ENCODE measurements at places on chromosomes 12 and 14.

DNA sequence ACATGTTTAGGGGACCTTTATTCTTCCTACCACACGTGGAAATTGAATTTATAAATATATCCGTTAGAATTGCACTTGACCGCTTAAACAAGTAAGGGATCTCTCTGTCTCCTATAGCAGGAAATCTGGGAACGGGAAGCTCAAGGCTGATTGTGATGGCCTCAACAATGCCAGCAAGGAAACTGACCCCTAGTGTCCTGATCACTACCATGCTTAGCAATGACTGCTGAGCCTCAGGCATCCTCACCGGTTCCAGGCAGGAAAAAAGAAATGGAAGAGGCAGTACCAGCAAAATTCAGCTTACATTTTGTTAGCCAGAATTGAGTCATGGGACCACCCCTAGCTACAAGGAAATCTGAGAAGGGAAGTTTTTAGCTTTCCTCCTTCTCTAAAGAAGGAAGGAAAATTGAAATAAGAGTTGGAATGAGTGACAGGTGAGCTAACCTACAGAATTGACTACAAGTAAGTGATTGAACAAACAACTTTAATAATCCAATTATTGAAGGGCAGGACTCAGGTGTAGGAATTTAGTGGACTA is 43.9 kb upstream of the AMN1 start:
- DNase-seq, result no peak

- DNase-seq, result no peak
These were observed 47.4 kb upstream of the SRSF5 start for GRCh38 chr14:69719501-69719951.

GRCh38 chr12:106672314-106673025 is 89.7 kb downstream of the RFX4 start:
- DNase-seq, result no peak

- no peak for DNase-seq
These were observed 126.6 kb upstream of the CPNE8 start for GRCh38 chr12:39032034-39032433.

GRCh38 chr12:62658910-62659309 is 192.3 kb downstream of the MON2 start:
- no peak for DNase-seq

DNA sequence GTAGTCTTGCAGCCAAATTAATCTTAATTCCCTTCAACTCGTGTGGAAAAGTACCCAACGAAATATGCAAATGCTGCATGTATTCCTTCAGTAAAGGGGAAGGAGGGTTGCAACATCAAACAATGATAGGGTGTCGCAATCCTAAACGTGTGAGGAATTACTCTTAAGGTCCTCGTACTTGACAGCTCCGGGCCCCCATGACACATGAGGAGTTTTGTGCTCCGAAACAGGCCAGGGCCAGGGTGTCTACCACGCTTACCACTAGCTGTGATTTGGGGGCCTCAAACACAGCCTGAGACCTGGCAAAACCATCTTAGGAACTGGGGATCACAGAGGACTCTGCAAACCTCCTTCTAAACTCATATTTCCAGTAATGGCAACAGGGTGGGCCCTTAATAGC is 20.4 kb downstream of the FOS start:
- no peak for DNase-seq

DNA sequence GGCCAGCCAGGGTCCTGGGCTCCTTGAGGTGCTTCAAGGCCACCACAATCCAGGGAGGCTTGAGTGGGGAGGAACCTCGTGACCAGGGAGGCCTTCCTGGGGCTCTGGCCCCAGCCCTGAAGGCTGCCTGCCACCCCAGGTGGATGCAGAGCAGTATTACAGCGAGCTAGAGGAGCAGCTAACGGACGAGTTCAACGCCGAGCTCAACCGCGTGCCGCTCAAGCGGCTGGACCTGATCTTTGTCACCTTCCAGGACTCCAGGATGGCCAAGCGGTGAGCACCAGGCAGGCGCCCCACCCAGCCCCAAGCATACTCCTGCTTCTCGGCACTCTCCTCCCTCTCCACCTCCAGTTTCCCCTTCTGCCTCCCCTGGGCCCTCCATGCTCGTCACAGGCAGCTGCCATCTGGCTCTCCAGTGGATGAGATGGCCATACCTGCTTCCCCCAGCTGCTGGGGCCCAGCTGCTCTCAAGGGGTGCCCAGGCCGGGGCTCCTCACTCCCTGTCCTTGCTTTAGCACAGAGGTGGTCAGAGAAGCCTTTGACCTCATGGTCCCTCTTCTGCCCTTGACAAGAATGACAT is 30.6 kb downstream of the NGB start:
- DNase-seq, result no peak

- no peak for DNase-seq
These were observed 41.7 kb downstream of the ZCRB1 start for GRCh38 chr12:42284157-42284556.

- DNase-seq, result no peak
These were observed 30.3 kb downstream of the MIA2 start for GRCh38 chr14:39264057-39264456.

- DNase-seq, result no peak
These were observed 14.8 kb downstream of the ULK1 start for GRCh38 chr12:131909081-131909751.

DNA sequence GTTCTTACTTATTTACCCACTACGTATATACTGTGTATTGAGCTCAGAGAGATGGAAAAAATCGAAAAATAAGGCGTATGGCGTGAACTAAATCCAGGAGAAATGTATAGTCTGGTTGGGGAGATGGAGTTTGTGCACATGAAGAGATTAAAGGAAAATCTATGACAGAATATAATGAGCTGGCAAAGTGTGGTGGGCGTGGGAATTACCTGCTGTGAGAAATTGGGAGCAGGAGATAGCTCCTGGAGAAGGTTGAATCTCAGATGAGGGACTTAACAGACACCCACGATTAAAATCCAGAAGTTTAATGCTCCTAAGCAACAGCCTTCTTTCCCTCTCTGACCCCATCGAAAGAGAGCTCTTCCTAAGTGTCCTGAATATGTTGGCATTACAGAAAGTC is 224.2 kb upstream of the FKBP4 start:
- no peak for DNase-seq

DNA sequence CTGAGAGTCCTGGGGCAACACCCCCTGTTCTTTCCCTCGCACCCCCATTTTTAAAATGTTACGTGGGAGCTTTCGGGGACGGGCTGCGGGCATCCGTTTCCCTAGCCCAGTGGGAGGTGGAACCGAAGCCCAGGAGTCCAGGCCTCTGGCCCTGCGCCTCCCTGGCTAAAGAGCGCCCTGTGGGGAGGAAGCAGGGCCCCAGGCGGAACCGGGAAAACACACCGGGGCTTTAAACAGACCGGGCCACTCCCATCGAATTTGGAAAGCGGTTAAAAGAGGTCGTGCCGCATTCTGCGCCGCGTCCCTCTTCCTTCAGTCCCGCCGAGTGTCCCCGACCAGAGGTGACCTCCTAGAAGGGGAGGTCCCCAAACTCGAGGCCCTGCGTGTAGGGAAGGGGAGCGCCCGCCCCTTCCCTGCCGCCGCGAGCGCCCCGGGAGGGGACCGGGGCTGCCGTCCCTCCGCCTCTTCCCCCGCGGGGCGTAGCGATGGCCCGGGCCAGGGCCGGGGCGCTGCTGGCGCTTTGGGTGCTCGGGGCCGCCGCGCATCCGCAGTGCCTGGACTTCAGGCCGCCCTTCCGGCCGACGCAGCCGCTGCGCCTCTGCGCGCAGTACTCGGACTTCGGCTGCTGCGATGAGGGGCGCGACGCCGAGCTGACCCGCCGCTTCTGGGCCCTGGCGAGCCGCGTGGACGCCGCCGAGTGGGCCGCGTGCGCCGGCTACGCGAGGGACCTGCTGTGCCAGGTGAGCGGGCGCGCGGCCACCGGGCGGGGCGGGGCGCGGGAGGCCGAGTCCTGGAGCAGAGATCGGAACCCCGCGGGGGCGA is at the start of gene HHIPL1:
TSS of gene HHIPL1 (plus strand) at position 407 of the 822 bp plus-strand sequence. CDS start at position 486, 79 bp downstream.
- no peak for DNase-seq

GRCh38 chr12:121214855-121215745 is 5.2 kb downstream of the P2RX4 start:
- DNase-seq, result no peak

DNA sequence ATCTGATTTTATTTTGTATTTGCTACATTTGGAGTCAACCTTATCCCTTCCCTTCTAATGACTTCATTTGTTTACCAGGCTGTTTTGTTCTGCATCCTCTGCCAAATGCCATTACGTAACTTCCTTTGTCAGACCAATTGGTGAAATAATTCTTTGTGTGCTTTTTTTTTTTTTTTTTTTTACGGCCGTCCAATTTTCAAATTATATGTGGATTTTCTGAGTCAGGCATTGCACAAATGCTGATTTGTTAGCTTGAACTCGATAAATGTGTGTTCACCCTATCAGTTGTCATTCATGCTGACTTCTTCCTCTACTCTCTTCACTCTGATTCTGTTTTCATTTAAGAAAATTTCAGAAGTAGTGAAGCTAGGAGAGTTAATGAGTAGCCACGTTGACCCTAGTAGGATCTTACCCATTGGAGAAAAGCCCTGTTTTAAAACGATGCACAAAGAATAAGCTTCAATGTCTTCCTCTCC is 386.2 kb downstream of the DIO2 start:
- no peak for DNase-seq

- no peak for DNase-seq
These were observed 27.9 kb downstream of the CCDC92 start for GRCh38 chr12:123944696-123945095.

DNA sequence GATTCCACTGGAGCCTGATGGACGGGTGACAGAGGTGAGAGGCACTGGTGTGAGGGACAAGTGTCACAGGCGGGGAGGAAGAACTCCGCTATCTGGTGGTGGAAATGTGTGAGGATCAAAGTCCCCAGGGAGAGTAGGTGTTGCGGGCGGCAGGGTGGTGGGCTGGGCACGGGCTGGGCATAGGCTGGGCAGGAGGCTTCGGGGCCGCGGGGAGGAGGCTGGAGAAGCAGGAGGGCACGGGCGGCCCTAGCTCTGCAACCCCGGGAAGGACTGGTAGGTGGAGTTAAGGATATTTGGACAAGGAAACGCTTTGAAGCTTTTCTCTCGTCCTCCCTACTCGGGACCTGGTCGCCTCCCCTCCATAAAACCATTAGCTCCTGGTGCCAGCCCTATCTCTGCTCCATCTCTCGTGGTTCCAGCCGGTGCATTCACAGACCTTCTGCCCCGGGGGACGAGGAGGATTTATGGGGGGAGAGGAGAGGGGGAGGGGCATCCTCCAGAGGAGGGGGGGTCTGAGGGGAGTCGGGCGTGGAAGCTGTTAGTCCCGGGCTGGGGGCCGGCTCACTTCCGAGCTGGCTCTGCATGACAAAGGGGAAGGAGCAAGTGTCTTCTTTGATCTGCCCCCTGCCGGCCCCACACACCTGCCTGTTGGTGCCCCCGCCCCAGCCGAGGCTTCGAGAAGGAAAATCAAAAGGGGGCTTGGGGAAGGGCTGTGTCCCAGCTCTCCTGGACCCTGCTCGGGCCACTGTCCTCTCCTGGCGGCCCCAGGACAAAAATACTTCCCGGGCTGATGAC is 504 bp downstream of the WNT5B start:
- no peak for DNase-seq

DNA sequence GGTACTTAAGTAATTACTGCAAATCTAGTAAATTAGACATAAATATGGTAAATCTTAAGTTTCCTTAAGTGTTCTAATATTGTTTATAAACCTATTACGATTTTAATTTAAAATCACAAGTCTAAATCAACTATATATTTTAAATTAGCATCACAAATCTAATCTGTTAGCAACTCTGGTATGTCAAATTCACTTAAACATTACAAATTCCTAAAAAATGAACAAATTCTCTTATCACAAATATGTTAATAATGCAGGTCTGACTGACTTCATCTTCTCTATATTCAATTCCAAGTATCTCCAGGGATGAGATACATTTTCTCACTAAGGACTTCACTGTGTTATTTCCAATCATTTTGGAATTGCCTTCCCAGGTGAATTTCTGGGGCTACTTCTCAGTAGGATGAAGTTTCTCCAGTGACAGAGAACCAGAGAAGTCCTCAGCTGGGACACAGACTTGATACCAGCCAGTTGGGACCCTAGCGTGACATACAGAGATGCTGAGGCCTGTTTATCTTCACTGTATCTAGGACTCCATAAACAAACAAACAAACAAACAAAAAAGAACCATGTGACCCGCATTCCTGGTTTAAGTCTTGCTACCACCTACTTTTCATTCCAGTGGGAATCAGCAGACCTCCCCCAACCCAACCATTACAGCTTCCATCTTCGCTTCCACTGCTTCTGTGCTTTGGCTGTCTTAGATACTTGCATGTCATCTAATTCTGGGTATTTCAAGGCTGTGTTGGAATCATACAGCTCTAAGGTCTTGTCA is 21.8 kb downstream of the CFAP251 start:
- DNase-seq, result no peak

DNA sequence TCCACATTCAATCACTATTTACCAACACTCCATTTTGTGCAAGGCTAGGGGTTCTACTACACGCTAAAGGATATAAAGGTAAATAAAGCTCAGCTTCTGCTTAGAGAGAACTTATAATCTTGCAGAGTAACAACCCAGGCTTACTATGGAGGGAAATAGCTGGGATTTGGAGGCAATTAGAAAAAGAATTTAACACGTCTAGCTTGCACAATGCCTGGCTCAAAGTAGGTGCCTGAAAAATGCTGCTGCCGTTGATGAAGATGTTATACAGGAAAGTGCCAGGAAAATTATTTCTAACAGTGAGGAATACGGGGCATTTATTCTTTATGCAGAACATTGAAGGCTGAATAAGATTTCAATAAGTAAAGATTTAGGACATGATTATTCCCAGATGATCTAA is 214.2 kb downstream of the KITLG start:
- no peak for DNase-seq

DNA sequence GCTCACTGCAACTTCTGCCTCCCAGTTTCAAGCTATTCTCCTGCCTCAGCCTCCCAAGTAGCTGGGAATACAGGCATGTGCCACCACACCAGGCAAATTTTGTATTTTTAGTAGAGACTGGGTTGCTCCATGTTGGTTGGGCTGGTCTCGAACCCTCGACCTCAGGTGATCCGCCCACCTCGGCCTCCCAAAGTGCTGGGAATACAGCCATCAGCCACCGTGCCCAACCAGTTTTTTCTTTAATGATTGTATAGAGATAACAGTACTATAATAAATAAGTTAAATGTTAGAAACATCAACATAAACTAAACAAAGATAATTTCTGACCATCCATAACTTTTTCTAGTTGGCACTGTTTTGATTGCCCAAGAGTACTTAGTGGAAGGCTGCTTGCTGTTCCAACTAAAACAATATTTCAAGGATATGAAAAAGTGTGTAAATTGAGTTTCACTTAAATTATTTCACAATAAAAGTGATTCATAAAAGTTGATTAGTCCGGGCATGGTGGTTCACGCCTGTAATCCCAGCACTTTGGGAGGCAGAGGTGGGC is 5.6 kb downstream of the GON7 start:
- DNase-seq, result no peak

- DNase-seq, result no peak
These were observed 685 bp downstream of the GRIN2B start for GRCh38 chr12:13980538-13981295.
